ENCODE measurements at places on chromosomes 6 and 20.

- DNase-seq, result no peak
Observed at GRCh38 chr6:3575701-3576100, 118.9 kb upstream of the SLC22A23 start.

- DNase-seq, result no peak
Observed at GRCh38 chr6:12312736-12313135, 22.6 kb downstream of the EDN1 start.

GRCh38 chr6:44115866-44116265, 11.4 kb downstream of the MRPL14 start:
- no peak for DNase-seq

DNA sequence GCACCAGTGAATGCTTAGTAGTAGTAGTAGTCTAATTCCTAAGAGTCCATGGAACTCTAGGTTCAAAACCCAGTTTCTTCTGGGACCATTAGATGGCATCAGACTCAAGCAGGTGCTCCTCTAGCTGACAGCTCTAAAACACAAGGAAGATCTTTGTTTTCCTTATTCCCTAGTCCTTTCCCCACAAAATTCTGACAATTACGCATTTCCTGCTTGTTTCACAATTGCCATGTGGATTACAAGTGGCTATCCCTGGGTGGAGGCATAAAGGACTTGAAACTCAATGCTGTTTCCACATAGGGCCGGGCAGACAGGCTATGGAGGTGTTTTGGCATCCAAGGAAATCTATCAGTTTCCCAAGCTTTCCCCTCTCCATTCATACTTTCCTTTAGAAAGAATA, 9.2 kb upstream of the HLA-DOB start:
- DNase-seq, result no peak

- no peak for DNase-seq
Observed at GRCh38 chr6:68719761-68720160, 84.7 kb downstream of the ADGRB3 start.

GRCh38 chr6:93550551-93551276, 131.4 kb upstream of the EPHA7 start:
- DNase-seq, result no peak

DNA sequence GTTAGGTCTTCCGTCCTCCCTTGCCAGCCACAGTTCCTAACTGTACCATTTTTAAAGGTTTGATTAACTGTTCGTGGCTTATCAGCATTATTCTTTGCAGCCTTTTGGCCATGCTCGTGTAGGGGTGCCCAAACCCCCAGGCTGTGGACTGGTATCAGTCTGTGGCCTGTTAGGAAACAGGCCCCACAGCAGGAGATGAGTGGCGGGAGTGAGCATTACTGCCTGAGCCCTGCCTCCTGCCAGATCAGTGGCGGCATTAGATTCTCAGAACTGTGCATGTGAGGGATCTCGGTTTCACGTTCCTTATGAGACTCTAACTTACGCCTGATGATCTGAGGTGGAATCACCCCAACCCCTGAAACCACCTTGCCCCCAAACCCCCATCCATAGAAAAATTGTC, 79.3 kb downstream of the TBC1D7 start:
- DNase-seq, result no peak

DNA sequence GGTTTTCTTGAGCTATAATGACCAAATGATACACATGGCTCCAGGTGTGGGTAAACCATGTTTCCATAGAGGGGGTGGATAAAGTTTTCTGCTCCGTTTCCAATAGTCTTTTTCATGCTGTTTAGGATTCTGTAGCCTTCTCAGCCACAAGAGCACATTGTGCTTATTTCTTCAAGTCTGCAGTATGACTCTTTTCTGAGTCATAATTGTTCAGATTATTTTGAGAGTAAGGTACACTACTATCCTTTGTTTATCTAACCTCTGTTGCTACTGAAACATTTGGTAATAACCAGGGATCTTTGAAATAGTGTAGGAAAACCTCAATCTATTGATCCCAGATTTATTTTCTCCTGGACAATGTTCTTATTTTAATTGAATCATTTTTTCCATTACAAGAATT, 247.9 kb upstream of the BMP2 start:
- DNase-seq, result no peak

- DNase-seq, result no peak
Observed at GRCh38 chr20:35465976-35466375, 10.6 kb downstream of the CEP250 start.

Measured in NCI-H774 (cell line).